ENCODE measurements at places on chromosomes 12 and 14.
A peak's percentile ranks its signal among the peaks of the same experiment; 100 is the strongest.

- no peak for DNase-seq
Measured at GRCh38 chr14:29085546-29085945, 319.0 kb downstream of the FOXG1 start.

DNA sequence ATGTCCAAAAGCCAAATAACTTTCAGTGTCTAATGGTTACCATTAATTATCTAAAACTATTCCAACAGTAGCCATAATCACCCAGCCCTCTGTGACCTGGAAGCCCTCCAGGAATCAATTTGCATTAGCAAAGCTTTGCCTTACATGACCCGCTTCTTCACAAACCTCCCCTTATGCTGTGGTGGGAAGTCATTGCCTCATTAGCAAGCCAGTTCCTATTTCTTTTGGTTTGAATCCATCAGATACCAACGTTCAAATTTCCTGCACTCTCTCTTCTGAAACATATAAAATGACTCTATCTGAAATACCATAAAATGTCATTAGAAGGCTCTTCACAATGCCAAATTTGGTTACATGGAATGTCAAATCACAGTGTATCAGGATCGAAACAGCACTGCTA lies 268.3 kb upstream of the PRKD1 start:
- DNase-seq, result no peak

GRCh38 chr14:38279572-38279971 lies 23.7 kb upstream of the CLEC14A start:
- DNase-seq, result peak; percentile 27

DNA sequence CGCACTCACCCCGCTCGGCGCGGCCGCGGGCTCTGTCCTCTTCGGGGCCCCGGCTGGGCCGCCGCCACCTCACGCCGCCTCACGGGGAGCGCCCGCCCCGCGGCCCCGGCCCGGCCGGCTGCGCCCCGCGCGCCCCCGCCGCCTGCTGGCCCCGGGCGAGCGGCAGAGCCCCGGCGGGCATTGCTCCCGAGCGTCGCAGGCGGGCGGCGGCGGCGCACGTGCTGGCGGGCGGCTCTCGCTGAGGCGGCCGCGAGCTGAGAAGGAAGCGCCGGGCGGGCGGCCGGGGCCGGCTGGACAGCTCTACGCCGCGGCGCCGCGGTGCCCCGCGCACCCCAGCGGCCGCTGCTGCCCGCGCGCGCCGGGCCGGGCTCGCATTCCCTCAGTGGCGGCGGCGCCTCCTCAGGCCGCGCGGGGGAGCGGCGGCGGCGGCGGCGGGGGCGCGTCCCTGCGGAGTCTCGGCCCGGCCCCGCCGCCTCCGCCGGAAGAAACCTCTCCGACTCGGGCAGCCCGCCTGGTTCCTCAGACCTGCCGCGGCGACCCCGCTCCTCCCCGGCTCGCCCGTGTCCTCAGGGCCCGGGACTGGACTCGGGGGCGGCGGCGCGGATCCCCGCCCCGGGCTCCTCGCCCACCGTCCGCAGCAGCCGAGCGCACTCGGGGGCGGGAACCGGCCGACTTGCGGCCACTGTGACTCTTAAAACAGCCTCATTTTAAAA lies at the start of gene PITPNM2:
Gene PITPNM2, minus strand, starts transcription at position 347 of the 713 bp plus-strand sequence. CDS start 116,500 bp downstream, outside the sequence.
- no peak for DNase-seq

DNA sequence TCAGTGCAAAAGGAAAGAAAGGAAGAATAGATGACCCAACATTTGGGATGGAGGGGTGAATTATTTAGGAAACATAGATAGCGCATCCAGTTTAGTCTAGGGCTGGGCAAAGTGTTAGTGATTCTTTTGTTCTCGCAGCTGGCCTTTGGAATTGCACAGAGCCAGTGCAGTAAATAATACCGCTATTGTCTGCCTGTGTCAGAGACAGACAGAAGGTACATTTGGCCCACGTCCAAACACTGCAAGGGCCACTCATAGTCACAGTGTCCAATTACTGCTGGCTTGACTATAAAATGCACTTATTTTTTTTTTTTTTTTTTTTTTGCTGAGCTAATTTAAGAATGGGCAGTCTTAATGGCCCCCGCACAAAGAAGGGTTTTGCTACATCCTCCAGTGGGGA lies 638.6 kb downstream of the BCL11B start:
- DNase-seq, result no peak

DNA sequence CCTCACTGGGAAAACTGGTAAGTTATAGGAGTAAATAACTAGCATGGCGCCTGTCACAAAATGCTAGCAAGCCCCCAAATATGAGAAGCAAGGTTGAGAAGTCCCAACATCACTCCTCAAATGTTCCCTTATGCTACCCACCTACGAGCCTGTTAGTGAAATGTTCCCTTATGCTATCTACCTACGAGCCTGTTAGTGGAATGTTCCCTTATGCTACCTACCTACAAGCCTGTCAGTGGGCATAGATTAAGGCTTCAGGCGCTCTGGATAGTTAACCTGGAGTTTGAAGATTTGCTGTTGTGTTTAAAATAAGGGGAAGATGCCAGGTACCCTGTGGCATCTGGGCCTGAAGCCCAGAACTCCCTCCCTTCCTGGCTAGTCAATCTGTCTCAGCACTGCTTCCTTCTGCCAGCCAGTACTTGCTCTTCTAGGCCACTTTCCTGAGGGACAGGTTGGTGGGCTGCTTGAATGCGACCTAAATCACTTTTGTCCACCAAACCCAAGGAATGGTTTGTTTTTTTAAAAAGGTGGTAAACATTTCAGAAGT lies 67.1 kb upstream of the SINHCAF start:
- DNase-seq, result no peak

DNA sequence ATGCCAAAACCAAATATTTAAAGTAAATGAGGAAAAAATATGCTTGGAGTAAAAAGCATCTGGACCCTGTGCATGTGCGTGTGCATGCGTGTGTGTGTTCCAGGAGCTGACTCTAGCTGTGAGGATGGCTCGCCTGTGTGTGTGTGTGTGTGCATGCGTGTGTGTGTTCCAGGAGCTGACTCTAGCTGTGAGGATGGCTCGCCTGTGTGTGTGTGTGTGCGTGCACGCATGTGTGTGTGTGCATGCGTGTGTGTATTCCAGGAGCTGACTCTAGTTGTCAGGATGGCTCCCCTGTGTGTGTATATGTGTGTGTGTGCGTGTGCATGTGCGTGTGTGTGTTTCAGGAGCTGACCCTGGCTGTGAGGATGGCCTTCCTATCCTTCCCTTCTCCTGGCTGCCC lies 357.7 kb downstream of the CACNA1C start:
- no peak for DNase-seq

DNA sequence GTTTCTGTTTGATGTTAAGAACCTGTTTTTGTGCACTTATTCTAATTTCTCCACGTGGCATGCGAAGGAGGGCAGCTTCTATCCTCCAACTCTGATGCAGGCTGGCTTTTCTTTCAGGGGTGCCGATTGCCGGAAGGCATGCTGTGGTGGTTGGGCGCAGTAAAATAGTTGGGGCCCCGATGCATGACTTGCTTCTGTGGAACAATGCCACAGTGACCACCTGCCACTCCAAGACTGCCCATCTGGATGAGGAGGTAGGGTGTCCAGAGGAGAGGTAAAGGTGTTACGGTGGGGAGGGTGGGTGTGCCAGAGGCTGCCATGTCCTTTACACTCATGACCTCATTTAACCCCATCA lies 29.6 kb downstream of the MTHFD1 start:
- no peak for DNase-seq

- DNase-seq, result no peak
Measured at GRCh38 chr12:67035121-67035520, 234.0 kb upstream of the CAND1 start.

DNA sequence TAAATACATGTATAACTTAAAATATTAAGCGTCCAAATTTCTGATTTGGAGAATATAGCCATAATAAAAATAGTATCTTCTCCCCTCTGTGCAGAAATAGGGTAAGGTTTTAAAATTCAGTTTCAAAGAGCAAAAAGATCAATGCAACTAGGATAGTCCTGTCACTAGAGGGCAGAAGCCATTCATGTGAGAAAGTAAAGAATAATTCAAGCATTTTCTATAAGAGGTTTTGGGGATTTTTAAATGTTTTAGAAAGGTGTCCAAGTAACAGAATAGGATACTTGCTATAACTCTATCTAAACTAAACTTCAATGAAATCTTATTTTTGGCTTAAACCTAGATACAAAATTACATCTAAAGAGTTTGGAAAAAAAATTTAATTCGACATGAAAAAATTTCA lies 50.3 kb downstream of the ADAMTS20 start:
- DNase-seq, result no peak
